ENCODE measurements at places on chromosomes 2 and 18. TPM values are rescaled to one million over a fixed set of nuclear protein-coding genes. Genes with fewer than 3 reads are reported as not detected.

DNA sequence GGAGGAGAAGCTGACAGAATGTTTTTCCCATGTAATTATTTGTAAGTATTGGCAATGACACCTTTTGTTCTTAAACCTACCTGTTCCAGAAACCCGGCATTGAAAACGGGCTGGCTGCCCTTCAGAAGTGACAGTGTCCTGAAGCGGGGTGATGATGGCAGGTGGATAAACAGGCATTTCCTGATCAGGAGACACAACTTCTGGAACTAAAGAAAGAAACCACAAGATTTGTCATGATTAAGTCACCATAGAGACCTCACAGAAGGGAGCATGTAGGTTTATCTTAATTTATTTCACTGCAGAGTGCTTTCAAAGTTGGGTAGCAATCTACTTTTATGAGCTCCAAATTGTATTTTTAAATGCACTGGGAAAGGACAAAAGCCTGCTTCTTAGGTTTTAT is 43.1 kb downstream of the TTN start:
- DNase-seq, result no peak

DNA sequence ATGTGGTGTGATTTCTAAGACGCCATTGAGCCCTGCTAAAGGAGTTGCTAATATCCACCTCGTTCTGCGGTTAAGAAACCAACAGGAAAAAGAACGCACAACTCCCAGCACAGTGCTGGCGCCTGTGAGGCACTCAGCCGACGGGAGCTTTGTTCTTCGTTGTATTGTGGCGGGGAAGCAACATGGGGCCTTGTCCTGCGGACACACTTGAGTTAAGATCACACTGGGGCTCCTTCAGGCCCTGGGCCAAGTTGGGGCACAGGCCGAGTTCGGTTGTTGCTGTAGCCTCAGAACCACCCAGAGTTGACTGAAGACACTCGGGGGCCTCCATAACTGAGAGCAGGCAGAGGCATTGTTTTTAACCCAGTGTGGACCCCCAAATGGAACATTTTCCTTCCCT is 30.6 kb upstream of the CD8A start:
- DNase-seq, result no peak

DNA sequence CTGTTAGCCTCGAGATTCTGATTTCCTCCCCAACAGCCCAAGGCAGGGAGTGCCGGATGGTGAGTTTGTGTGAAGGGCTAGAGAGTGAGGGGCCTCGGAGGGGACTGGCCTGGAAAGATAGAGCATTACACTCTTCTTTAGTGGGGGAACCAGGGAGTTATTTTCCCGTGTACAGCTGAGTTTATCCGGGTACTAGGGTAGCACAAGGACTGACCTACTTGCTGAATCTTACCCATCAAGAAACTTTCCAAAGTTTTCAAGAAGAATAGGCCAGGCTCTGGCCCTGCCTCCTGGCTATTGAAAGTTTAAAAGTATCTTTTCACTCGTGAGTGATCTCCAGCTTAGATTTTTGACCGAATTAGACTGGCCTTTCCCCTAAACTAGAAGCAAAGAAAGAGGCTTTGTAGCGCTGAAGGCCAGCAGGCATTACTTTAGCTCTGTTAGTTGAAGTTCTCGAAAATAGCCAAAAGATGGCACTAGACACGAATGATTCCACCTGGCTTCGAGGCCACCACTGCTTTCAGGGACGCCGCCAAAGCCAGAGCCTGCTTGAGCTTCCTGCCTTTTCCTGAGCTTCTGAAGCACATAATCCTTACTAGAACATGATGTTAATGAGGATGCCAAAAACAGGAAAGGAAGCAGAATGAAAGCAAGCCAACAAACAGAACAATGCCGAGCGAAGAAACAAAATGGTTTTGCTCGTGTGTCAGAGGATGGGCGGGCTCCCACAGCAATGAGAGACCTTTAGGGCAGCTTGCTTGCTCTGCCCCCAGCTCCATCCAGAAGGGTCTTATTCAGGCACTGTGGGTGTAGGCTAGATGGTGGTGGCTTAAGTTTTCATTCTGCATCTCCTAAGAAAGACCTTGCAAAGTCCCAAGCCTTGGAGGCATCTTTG is 55.8 kb downstream of the TSN start:
- no peak for DNase-seq

DNA sequence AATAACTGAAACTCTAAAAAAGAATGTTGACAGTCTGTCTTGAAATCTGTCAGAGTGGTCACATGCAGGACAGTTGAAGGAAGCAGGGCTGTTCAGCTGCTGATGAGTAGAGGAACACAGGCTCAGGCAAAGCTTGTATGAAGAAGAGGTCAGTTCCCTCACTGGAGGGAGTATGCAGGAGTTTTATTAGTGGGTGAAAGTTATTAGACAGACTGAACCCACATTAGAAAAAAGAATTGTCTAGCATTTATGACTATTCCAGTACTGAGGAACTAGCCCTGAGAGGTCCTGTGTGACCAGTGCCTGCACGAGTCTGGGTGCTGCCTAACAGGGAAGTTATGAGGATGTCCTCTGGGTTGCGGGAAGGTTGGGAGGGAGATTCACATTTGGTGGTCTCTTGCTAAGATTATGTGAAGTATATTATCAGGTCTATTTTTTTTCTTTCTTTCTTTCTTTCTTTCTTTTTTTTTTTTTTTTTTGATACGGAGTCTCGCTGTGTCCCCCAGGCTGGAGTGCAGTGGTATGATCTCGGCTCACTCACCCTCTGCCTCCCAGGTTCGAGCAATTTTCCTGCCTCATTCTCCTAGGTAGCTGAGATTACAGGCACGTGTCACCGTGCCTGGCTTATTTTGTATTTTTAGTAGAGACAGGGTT is 9.6 kb downstream of the TET3 start:
- no peak for DNase-seq

GRCh38 chr2:134648586-134648985 is 70.2 kb downstream of the TMEM163 start:
- DNase-seq, result no peak

GRCh38 chr2:168744844-168745243 is 57.6 kb upstream of the NOSTRIN start:
- DNase-seq, result no peak

DNA sequence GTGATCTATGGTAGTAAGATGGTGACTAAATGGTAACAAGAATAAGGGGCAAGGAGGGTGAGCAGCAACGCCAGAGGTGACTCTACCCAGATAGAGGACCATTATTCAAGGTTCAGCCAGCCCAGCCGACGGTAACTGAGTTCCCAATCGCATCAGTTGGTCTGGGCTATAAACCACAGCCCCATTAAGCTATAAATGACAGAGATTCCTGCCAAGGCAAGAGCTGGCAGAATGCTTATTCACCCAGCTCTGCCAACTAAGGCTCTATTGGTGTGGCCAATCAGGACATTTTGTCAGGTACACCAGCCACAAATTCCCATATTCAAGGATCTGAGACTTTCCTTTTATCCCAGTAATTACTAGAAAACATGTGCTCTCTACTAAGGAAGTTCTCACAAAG is 3.6 kb downstream of the CHN1 start:
- no peak for DNase-seq

DNA sequence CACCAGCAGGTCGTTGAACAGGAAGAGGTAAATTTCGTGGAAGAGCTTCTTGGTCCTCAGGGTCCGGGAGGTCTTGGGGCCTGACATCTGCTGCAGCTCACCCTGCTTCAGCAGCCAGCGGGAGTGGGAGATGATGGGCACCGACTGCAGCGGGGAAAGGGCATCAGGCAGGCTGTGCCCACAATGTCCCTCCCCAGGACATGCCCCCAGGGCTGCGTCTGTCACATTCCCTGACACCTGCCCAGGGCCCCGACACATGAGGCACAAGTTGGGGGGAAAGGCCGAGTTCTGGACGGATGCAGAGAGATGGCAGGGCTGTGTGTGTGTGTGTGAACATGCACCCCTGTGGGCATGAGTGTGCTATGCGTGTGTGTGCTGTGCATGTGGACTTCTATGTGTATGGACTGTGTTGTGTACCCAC is 13.9 kb downstream of the SNORC start:
- DNase-seq, result no peak

DNA sequence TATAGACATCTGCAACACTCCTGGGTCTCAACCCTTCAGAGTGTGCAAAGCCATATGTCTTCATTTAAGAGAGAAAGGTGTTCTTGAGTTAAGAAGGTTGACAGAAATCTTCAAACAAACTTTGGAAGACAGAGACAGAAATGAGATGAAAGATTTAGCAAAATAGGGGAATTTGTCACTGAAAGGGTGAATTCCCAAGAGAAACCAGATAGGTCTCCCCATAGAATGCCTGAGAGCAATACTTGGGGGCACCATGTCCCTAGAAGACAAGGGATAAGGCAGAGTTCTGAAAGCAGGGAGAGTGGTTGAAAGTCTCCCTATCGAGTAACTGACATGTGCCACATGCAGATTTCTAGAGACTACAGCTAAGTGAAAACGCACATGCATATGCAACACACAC is 50.0 kb downstream of the AP1S3 start:
- DNase-seq, result no peak

The MTA3 gene
- total RNA-seq, result 22.0 TPM
